ENCODE measurements at places on chromosomes 3 and 15. TPM values are rescaled to one million over a fixed set of nuclear protein-coding genes. Genes with fewer than 3 reads are reported as not detected.

DNA sequence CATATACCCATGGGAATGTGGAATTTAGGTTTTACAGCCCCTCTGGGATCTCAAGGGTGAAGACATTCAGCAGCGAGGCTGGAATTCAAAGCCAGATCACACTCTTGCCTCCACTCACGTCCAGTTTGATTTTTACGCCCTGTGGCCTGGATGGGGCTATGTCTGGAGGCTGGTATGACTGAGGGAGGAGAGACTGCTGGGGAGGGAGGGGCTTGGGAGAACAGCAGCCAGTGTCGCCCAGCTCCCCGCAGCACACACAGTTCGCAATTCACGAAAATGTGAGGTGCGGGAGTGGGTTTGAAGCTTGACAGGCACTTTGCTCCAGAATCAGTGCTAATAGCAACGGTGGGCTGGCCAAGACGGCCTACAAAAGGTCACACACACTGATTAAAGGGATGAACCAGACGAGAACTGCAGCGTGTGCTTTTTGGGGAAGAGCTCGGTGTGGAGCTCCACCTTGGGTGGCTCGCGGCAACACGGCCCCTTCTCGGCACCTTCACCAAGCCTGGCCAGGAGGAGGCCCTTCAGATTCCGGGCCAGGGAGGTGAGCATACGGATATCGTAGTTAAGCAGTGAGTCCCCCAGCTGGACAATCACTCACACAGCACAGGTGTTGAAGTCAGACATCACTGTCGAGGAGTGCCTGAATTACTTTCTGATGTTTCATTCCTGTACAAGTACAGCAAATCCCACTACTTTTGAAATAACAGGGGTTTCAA is 16.4 kb downstream of the EHD4 start:
- no peak for DNase-seq

- no peak for DNase-seq
Observed at GRCh38 chr3:109656225-109656624, 318.9 kb upstream of the DPPA4 start.

GRCh38 chr15:40746916-40747418 is 8.1 kb downstream of the RMDN3 start:
- no peak for DNase-seq

- DNase-seq: no peak
Observed at GRCh38 chr15:46304321-46304720, 669.5 kb downstream of the SQOR start.

GRCh38 chr3:187807086-187807862 is 62.0 kb upstream of the BCL6 start:
- DNase-seq: no peak

DNA sequence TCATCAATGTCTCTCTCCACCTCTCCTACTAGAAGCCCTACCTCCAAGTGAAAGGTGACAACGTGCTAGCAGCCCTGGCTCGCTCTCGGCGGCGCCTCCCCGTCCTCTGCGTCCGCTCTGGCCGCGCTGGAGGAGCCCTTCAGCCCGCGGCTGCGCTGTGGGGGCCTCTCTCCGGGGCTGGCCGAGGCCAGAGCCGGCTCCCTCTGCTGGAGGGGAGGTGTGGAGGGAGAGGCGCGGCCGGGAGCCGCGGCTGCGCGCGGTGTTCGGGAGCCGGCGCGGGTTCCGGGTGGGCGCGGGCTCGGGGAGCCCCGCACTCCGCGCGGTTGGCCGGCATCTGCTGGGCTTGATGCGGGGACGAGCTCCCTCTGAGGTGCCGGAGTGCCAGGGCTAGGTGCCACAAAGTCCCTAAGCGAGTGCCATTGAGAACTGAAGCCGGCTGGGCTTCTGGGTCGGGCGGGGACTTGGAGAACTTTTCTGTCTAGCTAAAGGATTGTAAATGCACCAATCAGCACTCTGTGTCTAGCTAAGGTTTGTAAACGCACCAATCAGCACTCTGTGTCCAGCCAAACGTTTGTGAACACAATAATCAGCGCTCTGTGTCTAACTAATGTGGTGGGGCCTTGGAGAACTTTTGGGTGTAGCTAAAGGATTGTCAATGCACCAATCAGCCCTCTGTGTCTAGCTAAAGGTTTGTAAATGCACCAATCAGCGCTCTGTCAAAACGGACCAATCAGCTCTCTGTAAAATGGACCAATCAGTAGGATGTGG is 84.8 kb upstream of the ARRDC4 start:
- no peak for DNase-seq

GRCh38 chr3:150079029-150079739 is 108.5 kb upstream of the PFN2 start:
- DNase-seq: no peak

DNA sequence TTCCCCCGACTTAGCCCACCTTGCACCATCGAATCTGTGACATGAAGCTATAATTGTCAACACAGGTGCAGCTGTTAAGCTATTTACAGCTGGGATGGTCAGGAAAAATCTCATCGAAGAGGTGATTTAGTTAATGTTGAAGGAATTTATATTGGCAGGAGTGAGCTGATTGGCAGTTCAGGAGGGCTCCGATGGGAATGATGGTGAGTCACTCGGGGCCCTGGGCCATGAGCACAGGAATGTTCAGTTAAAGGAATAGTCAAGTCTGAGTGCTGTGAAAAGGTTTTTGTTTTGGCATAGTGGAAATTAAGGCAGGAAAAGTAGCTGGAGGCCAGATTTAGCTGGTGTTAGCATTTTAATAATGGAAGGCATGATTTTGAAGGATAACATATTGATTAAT is 95.7 kb downstream of the OXSM start:
- DNase-seq: no peak

DNA sequence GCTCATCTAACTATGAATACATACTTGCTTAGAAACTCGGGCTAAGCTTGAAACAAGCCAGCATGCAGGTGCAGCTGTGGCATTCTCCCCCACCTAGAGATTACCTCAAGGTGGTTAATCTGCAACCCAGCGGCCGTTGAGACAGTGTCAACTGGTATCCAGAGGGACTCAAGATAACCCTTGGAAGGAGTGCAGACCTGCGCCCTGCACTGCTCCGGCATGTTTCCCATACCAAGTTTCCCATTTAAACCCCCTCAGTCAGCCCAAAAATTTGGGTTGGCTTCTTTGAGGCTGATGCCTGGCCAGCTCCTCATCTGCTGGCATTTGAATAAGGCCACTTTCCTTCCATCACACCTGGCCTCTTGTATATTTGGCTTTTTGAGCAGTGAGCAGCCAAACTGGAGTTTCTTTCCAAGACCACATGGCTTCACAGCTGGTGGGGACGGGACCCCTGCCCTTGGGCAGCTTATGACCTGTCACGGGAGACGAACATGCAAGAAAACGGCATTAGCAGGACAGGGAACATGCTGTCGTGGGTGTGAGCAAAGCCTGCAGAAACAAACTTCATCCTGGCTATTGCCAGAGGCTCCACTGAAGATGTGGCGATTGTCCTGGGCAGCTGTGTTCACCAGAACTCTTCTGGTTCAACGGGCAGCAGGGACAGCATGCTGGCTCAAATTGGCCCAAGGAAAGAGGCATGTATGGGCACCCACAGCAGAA is 98.2 kb downstream of the PLXNA1 start:
- DNase-seq: no peak

- DNase-seq: no peak
Observed at GRCh38 chr15:24899795-24900194, 55.0 kb upstream of the SNRPN start.

DNA sequence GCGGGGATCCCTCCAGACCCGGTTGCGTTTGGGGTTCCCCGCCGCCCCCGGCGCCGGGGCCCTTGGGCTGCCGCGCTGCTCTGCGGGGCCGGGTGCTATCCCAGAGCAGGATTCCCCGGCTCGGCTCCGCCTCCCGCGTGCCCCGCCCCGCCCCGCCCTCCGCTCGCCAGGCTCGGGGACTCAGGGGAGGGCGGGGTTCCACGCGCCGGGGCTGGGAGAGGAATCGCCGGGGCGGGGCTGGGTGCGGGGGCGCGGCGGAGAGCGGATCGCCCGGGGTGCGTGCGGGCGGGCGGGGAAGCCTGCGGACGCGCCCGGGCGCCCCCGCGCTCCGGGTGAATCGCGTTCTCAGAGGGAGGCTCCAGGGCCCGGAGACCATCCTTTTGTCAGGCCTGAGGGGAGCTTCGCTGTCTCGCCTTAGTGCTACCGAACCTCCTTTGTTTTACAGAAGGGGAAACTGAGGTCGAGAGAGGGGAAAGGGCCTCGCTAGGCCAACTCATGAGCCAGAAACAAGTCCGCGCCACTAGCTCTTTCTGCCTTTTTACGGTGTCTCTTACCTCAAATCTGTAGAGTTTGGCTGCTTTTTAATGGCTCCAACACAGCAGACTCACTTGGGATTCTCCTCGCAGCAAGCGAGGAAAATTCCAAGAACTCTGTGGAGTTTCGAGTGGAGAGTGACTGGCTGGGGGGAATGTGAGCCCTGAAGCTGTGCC is at the start of gene TMEM158:
Gene TMEM158, minus strand, starts transcription at position 82 of the 710 bp plus-strand sequence. CDS start 260 bp downstream, outside the sequence.
- peak; percentile 66 for DNase-seq

DNA sequence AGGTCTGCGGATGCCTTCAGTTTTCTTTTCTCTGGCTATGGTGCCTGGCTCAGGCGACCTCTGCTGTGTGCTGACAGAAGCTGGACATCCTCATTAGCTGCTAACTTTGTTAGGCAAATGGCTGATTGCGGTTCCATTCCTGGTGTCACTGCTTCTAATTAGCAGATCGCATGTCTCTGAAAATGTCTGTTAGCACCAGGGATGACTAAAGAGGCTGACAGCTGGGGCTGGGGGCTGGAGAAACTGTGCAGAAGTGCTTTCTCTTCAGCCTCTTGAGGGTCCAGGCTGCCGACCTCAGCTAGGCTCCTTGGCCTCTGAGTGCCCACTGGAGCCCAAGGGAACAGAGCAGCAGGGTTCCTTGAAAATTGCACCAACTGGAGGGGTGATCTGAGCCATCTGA is 39.3 kb downstream of the CHCHD6 start:
- DNase-seq: no peak

GRCh38 chr15:28904541-28905315 is 19.0 kb downstream of the APBA2 start:
- no peak for DNase-seq

DNA sequence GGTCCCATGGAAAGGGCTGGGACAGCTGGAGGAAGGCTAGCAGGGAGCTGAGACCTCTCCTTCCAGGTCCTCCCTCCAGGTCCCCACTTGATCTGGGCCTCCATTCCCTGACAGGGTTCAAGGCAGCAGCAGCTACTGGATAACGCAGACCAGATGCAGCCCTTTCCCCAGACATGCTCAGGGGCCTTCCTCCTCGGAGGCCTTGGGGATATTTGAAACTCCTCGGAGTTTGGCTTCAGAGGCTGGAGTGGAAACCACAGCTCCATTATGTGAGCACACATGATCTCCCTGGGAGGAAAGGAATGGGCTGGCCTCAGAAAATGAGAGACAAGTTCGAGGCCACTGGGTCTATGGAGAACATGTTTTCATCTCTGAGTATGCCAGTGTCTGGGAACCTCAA is 119.3 kb downstream of the SMAD6 start:
- DNase-seq: no peak

DNA sequence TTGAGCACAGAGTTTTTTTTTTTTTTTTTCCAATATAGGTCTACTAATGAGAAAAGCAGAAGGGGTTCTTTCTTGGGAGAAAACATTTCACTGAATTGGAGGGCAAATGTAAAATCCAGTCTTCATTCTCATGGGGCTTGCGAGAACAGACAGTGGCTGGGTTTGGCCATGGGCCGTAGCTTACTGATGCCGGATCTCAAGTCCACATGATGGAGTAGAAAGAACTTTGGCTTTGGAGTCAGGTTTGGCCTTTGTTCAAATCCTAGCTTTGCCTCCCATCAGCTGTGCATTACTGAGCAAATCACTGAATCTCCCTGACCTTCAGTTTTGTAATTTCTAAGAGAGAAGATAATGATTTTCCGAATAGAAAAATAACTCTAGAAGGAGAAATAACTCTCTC is 59.7 kb downstream of the LMCD1 start:
- no peak for DNase-seq

- no peak for DNase-seq
Observed at GRCh38 chr3:50481992-50482391, 21.4 kb downstream of the CACNA2D2 start.

DNA sequence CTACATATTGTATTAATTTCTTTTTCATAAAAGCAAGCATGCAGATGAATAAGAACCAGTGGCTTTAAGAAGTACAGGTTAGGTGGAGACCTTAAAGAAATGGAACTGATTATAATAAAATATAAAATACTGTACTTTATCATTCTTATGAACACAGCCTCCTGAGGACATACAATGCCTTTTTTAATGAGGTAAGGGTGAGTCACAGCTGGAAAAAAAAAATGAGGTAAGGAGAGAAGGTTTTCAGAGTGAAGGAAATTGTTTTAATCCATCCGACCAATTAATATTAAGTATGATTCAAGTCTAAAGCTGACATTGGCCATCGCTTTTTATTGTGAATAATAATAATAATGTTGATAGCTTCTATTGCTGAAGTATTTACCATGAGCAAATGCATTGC is 170.3 kb upstream of the SOX2 start:
- no peak for DNase-seq

DNA sequence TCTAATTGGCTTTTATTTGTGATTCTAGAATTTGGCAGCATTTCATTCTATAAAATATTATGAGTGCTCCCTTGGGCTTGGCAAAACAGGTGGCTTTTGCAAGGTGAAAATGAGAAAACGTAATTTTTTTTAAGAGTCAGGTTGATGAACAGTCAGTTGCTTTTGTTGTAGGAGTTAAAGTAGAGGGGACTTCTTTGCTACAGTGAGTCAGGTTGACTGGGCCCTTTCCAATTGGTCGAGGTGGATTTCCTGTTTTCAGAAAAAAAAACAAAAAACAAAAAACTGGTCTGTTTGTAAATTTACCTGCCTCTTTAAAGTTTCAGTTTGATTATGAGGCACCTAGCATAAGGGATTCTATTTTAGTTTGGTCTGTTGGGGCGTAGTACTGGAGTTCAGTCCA is 1469.4 kb upstream of the GBE1 start:
- DNase-seq: no peak

GRCh38 chr15:67639591-67639990 is 97.1 kb downstream of the MAP2K5 start:
- no peak for DNase-seq

- no peak for DNase-seq
Observed at GRCh38 chr3:157319672-157320071, 117.0 kb upstream of the PTX3 start.

- DNase-seq: no peak
Observed at GRCh38 chr3:126528800-126529541, 5.0 kb downstream of the CHST13 start.

DNA sequence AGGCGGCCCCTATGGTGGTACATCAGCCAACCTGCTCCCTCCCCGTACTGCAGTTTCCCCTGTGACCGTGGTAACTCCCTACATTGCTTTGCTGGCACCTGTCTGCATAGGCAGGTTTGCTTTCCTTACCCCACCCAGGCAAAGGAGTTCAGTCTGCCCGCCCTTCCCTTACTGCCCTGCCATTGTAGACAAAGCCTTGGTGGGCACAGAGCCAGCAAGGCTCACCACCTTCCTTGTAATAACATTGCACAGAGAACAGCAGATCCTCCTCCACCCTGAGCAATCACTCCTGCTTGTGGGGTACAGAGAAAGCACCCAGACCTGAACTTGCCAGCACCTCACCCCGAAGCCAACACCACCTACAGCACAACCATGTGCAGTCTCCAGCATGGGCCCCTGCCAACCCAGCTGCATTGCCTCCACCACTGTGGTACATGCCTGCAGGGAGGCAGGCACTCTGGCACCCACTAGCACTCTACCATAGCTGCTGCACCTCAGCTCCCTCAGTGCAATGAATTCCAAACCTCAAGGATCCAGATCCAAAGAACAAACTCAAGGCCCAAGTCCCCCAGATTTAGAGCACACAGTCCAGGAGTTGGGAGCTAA is 192.7 kb upstream of the KCNMB2 start:
- DNase-seq: no peak

Gene MBD4
- 41.9 TPM for total RNA-seq

Gene DUOX2
- total RNA-seq: not detected

Gene RTP3
- not detected for total RNA-seq

Gene CD86
- total RNA-seq: 4.8 TPM

Gene ARNT2
- total RNA-seq: not detected

Data from activated T-helper 2 cell treated with anti-CD3 and anti-CD28 coated beads, Interferon-gamma antibody, Interleukin-2, Interleukin-4, amounts not matched to agents 10 μg/mL and 5 μg/mL and 100 μg/mL, durations not matched to agents 14 hours and 24 hours and 36 hours (primary cell).